Colonic mucosa (tissue), 4 donors: ENCODE measurements at places on chromosomes 7 and 10. TPM values are rescaled to one million over a fixed set of nuclear protein-coding genes. Genes with fewer than 3 reads are reported as not detected.

DNA sequence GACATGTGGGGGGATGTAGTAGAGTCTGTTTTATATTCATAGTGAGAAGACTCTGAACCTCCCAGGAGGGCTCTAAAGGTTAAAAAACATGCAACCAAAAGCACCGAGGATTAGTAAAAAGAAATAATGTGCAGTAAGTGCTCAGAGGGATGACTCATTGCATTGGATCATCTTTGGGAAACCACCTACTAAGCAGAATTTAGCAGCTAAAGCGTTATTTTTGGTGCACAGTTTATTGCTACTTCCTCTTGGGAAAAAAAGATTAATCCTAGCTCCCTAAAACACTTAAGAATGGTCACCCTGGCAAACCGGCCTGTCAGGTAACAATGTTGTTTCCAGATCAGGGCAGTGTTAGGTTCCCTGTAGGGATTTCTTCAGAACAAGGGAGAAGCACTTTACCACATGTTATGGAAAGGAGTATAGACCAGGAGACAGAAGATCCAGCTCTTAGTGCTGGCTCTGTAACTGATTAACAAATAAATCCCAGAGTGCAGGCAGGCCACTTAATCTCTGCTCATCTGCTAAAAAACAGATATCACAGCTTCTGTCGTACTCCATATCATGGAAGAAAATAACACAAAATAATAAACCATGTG is 44.8 kb upstream of the FAM133B start:
- H3K4me3 ChIP-seq: no peak overlapping the region
- H3K4me1 ChIP-seq: peaks cover 5% of the 10 kb centered on the region
- DNase-seq: peak; percentile 37
- H3K27me3 ChIP-seq: no peaks in the 10 kb centered on the region

DNA sequence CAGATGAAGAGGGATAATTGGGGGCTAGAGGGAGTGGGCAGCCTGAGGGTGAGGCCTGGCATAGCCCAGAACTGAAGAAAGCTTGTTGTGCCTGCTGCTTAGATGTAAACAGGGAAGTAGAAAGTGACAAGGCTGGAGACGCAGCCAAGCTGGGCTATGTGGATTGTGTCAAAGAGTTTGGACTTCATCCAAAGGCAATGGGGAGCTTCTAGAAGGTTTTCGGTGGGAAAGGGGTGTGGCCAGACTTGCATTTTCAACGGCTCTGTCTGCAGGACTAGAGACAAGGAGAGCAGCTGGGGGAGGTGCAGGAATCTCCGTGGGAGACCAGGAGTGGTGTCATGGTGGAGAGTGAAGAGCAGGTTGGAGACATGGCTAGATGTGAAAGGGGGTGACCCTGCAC is 48.8 kb downstream of the GOLGA7B start:
- H3K27me3 ChIP-seq: no peaks in the 10 kb centered on the region
- no peaks in the 10 kb centered on the region for H3K36me3 ChIP-seq
- no peak for DNase-seq
- H3K4me1 ChIP-seq: no peaks in the 10 kb centered on the region

Gene IDI2
- not detected for total RNA-seq

DNA sequence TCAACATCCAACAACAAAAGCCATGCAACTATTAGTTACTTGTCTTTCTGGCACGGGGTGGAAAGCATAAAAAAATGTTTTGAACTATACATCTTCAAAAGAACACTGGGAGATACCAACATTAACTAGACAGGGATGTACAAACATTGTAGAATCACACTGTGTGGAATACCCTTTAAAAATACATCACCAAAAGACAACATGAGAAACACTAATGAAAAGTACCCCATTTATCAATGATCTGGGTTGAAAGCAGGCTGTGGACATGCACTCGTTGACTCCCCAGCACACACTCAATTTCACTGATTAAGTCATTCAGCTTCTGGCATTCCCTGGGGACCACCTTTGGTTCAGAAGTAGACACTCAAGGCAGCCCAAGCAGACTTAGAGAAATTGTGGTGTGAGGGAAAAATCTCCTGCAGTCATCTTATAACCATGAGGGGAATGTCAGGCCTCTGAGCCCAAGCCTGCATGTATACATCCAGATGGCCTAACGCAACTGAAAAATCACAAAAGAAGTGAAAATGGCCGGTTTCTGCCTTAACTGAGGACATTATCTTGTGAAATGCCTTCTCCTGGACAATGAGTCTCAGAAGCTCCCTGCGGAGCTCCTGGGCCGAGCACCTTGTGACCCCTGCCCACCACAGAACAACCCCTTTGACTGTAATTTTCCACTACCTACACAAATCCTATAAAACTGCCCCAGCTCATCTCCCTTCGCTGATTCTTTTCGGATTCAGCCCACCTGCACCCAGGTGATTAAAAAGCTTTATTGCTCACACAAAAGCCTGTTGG is 53.0 kb downstream of the CACUL1 start:
- H3K27me3 ChIP-seq: no peaks in the 10 kb centered on the region
- H3K4me1 ChIP-seq: no peaks in the 10 kb centered on the region
- DNase-seq: no peak

- DNase-seq: no peak
- H3K27ac ChIP-seq: no peak overlapping the region
- H3K4me3 ChIP-seq: no peak overlapping the region
- H3K36me3 ChIP-seq: no peaks in the 10 kb centered on the region
- H3K4me1 ChIP-seq: no peaks in the 10 kb centered on the region
Observed at GRCh38 chr10:123021517-123021916, 12.7 kb downstream of the ACADSB start.

DNA sequence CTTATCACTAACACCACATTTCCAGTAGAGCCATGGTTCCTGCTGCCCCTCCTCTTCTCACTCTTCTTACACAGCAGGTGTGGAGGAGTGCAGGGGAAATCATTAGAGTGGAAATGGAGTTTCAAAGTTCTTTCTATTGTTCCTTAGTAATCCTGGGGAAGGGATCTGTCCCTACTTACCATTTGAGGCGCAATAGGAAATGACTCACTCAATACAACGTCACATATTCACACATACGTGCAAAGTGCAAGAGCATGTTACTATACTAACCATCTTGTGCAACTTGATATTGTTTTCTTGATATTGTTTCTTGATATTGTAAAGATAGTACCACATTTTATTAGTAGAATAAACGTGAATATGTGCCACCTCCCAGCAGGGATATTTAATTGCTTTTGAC is 1010.2 kb downstream of the DNAJB9 start:
- H3K4me1 ChIP-seq: no peaks in the 10 kb centered on the region
- no peak overlapping the region for H3K4me3 ChIP-seq
- no peaks in the 10 kb centered on the region for H3K36me3 ChIP-seq
- no peak for DNase-seq

- H3K4me1 ChIP-seq: no peaks in the 10 kb centered on the region
- no peak overlapping the region for H3K4me3 ChIP-seq
- H3K27ac ChIP-seq: no peak overlapping the region
- no peak for DNase-seq
Observed at GRCh38 chr10:588246-589165, 101.0 kb downstream of the DIP2C start.

DNA sequence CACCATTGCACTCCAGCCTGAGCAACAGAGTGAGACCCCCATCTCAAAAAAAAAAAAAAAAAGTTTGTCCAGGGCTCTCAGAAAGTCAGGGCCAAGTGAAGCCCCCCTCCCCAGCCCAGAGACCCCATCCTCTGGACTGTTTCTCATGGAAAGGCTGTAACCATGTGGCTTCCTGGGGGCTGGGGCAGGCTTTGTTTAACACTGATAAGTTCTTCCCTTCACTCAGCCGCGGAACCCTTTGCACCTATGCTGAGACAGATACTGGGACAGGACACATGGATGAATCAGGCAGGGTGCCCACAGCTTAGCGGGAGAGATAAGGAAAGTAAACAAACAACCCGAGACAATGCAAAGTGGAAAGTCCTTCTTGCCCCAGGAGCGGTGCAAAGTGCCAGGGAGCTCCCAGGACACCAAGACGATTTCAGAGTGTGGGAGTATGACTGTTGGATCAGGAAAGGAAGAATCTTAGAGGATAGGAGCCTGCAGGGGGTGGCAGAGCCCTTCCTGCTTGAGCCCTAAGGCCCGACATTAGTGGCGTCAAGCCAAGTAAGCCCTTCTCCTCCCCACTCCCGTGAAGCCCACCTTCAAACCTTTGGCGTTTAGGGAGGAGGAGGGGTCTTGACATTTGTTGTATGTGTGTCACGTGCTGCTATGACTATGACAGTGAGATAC is 11.6 kb downstream of the MLXIPL start:
- DNase-seq: peak; percentile 85
- H3K27ac ChIP-seq: peak overlapping the region; percentile 8
- no peaks in the 10 kb centered on the region for H3K27me3 ChIP-seq
- H3K4me1 ChIP-seq: no peaks in the 10 kb centered on the region
- H3K36me3 ChIP-seq: no peaks in the 10 kb centered on the region
- H3K4me3 ChIP-seq: no peak overlapping the region

- H3K27me3 ChIP-seq: no peaks in the 10 kb centered on the region
- no peak for DNase-seq
- H3K36me3 ChIP-seq: no peaks in the 10 kb centered on the region
- H3K4me3 ChIP-seq: no peak overlapping the region
- H3K4me1 ChIP-seq: no peaks in the 10 kb centered on the region
Observed at GRCh38 chr10:52645187-52645758, 127.3 kb downstream of the MBL2 start.

Gene CUBN
- 0.42 TPM for total RNA-seq

GRCh38 chr10:12909836-12910185 is 91.7 kb downstream of the CCDC3 start:
- H3K27me3 ChIP-seq: no peaks in the 10 kb centered on the region
- H3K4me3 ChIP-seq: no peak overlapping the region
- H3K4me1 ChIP-seq: no peaks in the 10 kb centered on the region

DNA sequence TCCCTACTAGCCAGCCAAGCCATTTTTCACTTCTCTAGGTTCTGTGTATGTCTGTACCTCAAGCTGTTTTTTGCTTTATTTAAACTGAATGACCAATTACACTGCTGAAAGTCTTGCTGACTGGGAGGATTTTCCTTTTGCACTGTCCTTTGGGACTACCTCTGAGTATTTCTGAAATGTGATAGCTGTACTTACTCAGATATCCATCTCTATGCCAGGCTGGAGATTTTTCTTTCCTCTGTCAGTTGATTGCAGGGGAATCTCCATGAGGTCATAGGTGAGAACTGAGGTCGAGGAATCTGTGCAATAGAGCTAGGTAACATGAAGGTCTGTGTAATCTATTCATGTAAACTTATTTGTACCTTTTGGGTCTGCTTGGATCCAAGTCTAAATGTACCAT is 38.9 kb upstream of the ANKRD1 start:
- no peaks in the 10 kb centered on the region for H3K36me3 ChIP-seq
- no peak overlapping the region for H3K27ac ChIP-seq
- no peaks in the 10 kb centered on the region for H3K27me3 ChIP-seq
- no peak for DNase-seq
- no peak overlapping the region for H3K4me3 ChIP-seq

- H3K27me3 ChIP-seq: no peaks in the 10 kb centered on the region
- DNase-seq: no peak
- H3K4me1 ChIP-seq: no peaks in the 10 kb centered on the region
- H3K4me3 ChIP-seq: no peak overlapping the region
- H3K36me3 ChIP-seq: no peaks in the 10 kb centered on the region
Observed at GRCh38 chr7:151206914-151207313, 3.4 kb downstream of the H2BK1 start.

DNA sequence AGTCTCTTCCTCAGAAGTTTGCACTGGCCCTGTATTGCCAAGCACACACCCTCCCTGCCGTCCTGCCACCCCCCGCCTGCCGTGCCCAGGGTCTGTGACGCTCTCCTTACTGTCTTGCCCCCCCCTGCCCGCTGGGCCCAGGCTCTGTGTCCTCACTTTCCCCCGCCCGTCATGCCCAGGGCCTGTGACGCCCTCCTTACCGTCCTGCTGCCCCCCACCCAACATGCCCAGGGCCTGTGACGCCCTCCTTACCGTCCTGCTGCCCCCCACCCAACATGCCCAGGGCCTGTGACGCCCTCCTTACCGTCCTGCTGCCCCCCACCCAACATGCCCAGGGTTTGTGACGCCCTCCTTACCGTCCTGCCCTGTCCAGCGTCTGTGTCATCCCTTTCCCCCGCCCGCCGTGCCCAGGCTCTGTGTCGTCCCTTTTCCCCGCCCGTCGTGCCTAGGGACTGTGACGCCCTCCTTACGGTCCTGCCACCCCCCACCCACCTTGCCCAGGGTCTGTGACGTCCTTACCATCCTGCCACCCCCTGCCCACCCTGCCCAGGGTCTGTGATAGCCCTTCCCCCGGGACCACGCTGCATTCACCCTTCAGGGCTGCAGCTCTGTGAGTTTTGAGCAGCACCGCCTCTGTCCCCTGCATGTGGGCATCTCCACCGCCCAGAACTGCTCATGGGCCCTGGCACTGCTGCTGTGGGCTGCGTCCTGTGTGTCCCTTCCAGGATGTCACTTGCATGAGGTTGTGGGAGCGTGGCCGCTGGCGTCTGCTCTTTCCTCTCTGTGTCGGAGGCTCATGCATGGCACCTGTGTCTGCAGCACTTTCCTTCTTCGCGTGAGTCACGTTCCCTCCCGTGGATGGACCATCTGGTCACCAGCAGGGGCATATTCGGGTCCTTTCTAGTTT is 19.3 kb upstream of the PRKAR1B start:
- H3K36me3 ChIP-seq: no peaks in the 10 kb centered on the region
- H3K4me1 ChIP-seq: no peaks in the 10 kb centered on the region
- DNase-seq: no peak
- no peak overlapping the region for H3K4me3 ChIP-seq
- no peak overlapping the region for H3K27ac ChIP-seq
